ENCODE measurements at places on chromosomes 12 and 14. TPM values are rescaled to one million over a fixed set of nuclear protein-coding genes. Genes with fewer than 3 reads are reported as not detected.

The A2M gene
- 10.7 TPM for total RNA-seq

The NOXRED1 gene
- total RNA-seq = 0.72 TPM

GRCh38 chr14:105881021-105881930 is 354.9 kb downstream of the TMEM121 start:
- H3K27me3 ChIP-seq = no peaks in the 10 kb centered on the region
- no peak for DNase-seq
- H3K27ac ChIP-seq = no peak overlapping the region
- no peak overlapping the region for H3K4me3 ChIP-seq
- H3K4me1 ChIP-seq = no peaks in the 10 kb centered on the region

GRCh38 chr14:81122326-81122725 is 98.4 kb downstream of the GTF2A1 start:
- H3K4me1 ChIP-seq = no peaks in the 10 kb centered on the region
- no peak for DNase-seq
- H3K4me3 ChIP-seq = no peak overlapping the region

- no peaks in the 10 kb centered on the region for H3K36me3 ChIP-seq
- peak; percentile 41 for DNase-seq
- peaks cover 4% of the 10 kb centered on the region for H3K27me3 ChIP-seq
- no peak overlapping the region for H3K4me3 ChIP-seq
Observed at GRCh38 chr12:51531978-51532497, 59.0 kb upstream of the SCN8A start.

- no peaks in the 10 kb centered on the region for H3K36me3 ChIP-seq
- H3K4me3 ChIP-seq = no peak overlapping the region
- DNase-seq = no peak
- H3K4me1 ChIP-seq = no peaks in the 10 kb centered on the region
- H3K27ac ChIP-seq = no peak overlapping the region
- no peaks in the 10 kb centered on the region for H3K27me3 ChIP-seq
Observed at GRCh38 chr12:70045514-70045913, 197.7 kb upstream of the CNOT2 start.

GRCh38 chr12:104529130-104529874 is 72.6 kb downstream of the CHST11 start:
- no peaks in the 10 kb centered on the region for H3K27me3 ChIP-seq
- no peaks in the 10 kb centered on the region for H3K36me3 ChIP-seq
- no peak for DNase-seq
- H3K4me1 ChIP-seq = no peaks in the 10 kb centered on the region
- no peak overlapping the region for H3K27ac ChIP-seq

DNA sequence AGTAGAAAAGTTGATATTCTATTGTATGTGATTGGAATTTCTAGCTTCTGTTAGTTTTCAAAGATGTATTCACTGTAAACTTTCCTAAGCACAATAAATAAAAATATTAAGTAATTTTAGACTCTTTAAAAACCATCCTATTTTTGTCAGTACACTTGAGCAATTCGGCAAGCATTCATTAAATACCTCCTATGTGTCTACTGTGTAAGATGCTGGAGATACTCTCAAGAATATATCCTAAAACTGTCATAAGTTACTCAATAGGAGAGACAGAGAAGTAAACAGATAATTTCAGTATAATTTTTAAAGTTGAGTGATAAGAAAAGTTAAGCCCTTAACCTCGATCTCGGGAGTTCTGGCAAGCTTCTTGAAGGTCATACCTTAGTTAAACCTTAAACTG is 46.1 kb downstream of the FANCM start:
- no peak overlapping the region for H3K4me3 ChIP-seq
- H3K27ac ChIP-seq = no peak overlapping the region
- no peak for DNase-seq
- H3K36me3 ChIP-seq = no peaks in the 10 kb centered on the region

GRCh38 chr12:69529021-69529420 is 56.2 kb upstream of the CCT2 start:
- H3K27ac ChIP-seq = peak overlapping the region; percentile 77

GRCh38 chr12:132367071-132367851 is 37.9 kb upstream of the GALNT9 start:
- no peak overlapping the region for H3K4me3 ChIP-seq
- no peak for DNase-seq
- no peaks in the 10 kb centered on the region for H3K4me1 ChIP-seq
- H3K27me3 ChIP-seq = peaks cover 9% of the 10 kb centered on the region
- H3K36me3 ChIP-seq = no peaks in the 10 kb centered on the region

GRCh38 chr14:67331368-67332125 is 28.1 kb downstream of the ATP6V1D start:
- peak; percentile 34 for DNase-seq
- H3K27me3 ChIP-seq = no peaks in the 10 kb centered on the region
- no peak overlapping the region for H3K4me3 ChIP-seq
- peak overlapping the region; percentile 1 for H3K27ac ChIP-seq
- peaks cover 36% of the 10 kb centered on the region for H3K36me3 ChIP-seq
- peaks cover 9% of the 10 kb centered on the region for H3K4me1 ChIP-seq

GRCh38 chr12:47877081-47877480 is 27.7 kb downstream of the VDR start:
- H3K27ac ChIP-seq = no peak overlapping the region
- H3K4me3 ChIP-seq = no peak overlapping the region
- peaks cover 12% of the 10 kb centered on the region for H3K4me1 ChIP-seq
- H3K36me3 ChIP-seq = no peaks in the 10 kb centered on the region
- H3K27me3 ChIP-seq = no peaks in the 10 kb centered on the region

DNA sequence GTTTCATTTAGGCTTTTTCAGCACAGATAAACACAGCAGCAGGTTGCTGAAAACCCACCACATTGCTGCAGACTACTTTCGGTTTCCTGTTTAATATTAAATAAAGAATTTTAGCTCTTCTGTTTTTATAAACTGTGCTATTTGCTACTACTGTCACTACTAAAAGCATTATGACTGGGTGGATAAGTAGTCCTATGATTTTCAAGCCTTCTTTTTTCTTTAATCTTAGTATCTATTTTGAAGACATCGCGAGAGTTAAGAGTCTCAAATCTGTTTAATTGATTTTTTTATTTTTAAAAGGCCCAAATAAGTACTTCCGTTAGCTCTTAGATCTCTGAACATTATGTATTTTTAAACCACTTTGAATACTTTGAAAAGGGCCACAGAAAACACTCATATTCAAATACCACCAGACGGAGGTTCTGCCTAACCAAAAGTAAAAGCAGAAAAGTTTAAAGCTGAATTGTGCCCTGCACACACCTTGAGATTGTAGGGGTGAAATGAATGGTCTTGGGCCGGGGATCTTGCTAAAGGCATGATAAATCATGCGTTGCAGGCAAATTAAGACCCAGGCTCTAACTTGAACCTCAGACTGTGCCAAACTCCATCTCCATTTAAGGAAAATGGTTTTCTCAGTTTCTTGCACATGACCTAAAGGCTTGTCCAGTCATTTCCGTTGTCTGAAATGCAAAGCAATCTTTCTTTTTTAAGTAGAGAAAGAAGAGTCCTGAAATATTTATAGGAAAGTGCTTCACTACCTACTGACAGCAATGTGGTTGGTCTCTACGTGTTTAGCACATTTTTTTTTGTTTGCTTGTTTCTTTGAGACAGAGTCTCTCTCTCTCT is 13.6 kb upstream of the FOXN3 start:
- H3K27me3 ChIP-seq = no peaks in the 10 kb centered on the region
- peak overlapping the region; percentile 72 for H3K27ac ChIP-seq
- DNase-seq = peak; percentile 66
- peak overlapping the region; percentile 6 for H3K4me3 ChIP-seq
- peaks cover 34% of the 10 kb centered on the region for H3K4me1 ChIP-seq
- no peaks in the 10 kb centered on the region for H3K36me3 ChIP-seq

All from astrocyte (in vitro differentiated cells and primary cell).